ENCODE measurements at places on chromosomes 1 and 21. TPM values are rescaled to one million over a fixed set of nuclear protein-coding genes. Genes with fewer than 3 reads are reported as not detected.

- DNase-seq: no peak
These were observed 71.4 kb downstream of the CLIC6 start for GRCh38 chr21:34740198-34740597.

DNA sequence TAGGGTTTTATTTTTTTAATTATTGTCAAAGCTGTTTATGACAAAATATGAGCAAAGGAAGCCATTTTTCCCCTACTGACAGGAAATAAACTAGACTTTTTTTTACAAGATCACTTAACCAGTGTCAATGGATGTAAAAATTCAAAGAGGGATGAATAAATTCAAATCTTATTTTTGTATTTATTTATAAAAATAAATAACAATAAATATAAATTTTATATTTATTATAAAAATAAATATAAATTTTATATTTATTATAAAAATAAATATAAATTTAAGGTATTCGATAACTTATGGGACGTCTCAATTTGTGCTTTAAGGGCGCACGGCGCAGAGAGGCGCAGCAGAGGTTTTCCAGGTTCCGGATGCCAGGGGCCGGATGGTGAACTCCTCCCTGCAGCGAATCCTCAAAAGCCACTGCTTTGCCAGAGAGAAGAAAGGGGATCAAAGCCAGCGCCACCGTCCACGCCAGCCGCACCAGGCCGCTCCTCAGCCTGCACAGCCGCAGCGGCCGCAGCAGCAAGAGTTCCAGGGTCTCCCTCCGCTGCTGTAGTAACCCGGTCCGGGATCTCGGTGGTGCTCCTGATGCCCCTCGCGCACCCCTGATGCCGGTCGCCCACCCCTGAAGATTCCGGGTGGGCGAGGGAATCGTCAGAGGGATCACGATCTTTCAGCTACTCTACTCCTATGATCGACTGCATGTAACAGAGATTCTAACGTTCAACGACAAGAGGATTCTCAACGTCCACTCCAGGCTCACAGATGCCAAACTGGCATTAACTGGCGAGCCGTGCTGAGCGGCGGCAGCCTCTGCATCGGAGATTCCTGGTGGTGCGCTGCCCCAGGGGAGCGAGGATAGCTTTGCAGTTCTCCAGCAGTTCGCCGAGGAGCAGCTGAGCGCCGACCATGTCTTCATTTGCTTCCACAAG, 28.5 kb upstream of the RLF start:
- no peak for DNase-seq

GRCh38 chr1:88801575-88802208, 89.7 kb downstream of the GTF2B start:
- DNase-seq: no peak

DNA sequence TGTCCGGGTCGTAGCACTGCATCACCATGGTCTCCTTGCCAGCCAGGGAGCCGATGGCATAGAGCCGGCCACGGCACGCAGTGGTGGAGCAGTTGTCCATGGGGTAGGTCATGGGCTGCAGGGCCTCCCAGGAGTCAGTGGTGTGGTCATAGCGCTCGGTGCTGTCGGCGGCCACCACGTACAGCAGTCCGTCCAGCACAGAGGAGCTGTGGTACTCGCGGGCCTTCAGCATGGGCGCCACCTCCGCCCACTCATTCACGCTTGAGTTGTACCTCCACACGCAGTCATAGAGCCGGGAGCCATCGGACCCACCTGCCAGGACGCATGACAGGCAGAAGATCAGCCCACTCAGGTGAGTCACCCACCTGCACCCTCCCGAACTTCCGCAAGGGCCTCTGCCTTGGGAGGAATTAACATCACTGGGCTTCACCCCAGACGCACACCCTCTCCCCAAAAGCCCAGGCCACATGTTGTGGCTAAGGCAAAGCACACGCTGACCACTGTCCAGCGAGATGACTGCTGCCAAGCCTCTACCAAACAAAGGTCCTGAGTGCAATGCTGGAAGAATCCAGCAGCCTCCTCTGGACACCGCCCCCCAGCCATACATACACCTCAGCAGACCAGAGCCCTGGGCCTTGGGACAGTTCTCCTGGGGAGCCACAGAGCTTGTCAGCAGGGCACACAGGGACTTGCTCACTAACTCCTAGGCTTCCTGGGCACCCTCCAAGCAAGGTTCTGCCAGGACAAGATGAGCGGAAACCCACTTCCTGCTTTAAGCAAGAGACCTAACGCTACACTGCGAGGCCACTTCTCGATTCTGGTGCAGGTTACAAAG, 3.3 kb downstream of the KLHL21 start:
- DNase-seq: no peak

- no peak for DNase-seq
These were observed 761.7 kb downstream of the ADGRL2 start for GRCh38 chr1:82562448-82562847.

- DNase-seq: peak; percentile 50
These were observed 6.2 kb downstream of the RASSF5 start for GRCh38 chr1:206513312-206514111.

DNA sequence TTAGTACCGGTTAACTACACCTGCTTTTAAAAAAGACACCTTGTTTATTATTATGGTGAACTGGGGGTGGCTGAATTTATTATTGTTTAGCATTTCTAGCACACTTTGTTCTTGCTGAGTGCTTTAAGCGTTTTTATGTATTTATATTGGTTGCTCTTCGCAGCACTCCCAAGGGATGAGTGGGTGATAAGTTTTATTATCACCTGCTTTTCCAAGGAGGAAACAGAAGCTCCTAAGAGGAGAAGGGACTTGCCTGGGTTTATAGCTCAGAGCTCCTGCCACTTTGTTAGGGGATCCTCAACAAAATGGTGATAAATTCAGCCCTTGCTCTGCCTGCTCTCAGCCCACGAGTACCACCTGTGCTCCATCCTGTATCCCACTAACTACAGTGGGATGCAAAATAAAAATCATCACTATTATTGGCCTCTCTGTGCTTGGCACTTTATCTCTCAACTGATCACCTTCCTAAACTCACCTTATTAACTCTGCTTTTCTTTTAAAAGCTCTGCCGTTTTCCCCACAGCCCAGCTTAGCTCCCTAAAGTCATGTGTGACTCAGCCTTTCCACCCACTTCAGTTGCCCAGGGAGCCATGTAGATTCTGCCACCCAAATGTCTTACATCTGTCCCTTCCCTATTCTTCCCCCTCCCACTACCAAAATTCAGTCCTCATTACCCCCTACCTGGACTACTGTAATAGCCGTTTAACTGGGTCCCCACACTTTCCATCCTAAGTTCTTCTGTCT, 44.5 kb downstream of the BCL9 start:
- no peak for DNase-seq

GRCh38 chr1:29901624-29902325, 665.5 kb downstream of the PTPRU start:
- no peak for DNase-seq

DNA sequence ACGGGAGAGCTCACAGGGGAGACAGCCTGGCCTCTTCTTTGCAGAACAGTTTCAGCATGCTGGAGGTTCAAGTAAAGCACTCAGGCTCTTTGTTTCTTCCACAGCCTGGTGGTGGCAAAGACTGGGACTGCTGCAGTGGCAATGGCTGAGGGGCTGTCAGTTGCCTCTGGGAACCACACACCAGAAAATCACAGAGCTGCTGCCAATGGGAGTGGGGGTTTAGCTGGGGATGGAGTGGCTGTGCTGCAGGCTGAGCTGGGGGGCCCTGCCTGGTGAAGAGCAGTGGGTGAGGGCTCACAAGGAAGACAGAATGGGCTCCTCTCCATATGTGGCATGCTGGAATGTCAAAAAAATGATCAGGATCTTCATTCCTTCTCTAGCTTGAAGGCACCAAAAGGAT, 25.6 kb upstream of the PTGFR start:
- no peak for DNase-seq

DNA sequence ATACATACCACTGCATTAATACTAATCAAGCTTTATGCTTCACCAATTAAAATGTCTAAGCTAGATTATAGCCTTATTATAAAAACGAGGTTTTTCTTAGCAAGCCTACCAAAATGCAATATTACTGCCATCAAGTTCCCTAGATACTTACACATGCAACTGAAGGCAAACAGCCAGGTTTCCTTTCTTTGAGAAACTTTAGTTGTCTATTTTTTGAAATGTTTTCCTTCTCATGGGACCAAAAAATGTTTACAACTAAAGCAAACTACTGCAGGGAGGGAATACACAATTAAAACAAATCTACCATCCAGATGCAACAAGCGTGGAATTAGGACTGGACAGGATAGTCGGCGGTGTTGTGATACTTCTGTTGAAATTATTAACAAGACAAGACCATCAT, 1.3 kb downstream of the ZNF644 start:
- no peak for DNase-seq

GRCh38 chr21:44576025-44576420, 2.5 kb downstream of the KRTAP10-4 start:
- DNase-seq: no peak

DNA sequence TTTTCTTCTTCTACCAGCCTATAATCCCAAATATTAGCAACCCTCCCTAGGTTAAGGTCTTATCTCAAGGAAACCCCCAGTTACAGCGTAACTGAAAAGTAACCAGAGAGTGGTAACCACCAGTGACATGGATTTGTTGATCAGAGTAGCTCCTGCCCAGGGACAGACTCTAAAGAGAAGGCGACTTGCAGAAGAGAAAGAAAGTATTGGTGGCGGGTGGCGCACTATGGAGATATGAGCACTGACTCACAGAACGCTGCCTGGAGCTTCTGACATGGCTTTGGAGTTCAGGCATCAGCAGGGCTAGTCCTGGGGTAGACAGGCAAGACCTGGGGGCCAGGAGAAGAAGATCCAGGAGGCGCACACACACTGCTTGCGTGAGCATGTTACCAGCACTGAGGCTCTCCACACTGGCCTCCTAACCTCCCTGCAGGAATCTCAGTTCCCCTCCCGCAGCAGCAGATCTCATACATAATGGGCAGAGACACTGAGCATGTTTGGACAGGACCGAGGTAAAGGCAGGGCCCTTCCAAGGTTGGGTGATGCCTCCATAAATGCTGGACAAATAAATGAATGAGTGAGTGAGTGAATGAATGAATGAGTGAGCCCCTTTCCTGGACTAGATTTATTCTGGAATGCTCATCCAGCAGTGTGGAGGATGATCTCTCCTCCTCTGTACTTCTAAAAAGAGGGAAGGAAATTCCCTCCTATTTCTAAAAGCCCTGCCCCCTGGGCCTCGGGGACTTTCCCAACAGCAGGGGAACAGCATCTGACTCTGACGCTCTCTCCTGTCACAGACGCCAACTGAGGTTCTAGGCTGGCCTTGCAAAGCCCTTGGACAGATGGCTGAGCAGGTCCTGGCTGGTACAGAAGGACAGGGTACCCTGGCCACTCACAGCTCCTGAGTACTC, 175.5 kb downstream of the CLIC6 start:
- peak; percentile 33 for DNase-seq

GRCh38 chr1:234565132-234565531, 44.8 kb downstream of the IRF2BP2 start:
- DNase-seq: no peak

- DNase-seq: no peak
These were observed 9.3 kb downstream of the PODN start for GRCh38 chr1:53071167-53071865.

DNA sequence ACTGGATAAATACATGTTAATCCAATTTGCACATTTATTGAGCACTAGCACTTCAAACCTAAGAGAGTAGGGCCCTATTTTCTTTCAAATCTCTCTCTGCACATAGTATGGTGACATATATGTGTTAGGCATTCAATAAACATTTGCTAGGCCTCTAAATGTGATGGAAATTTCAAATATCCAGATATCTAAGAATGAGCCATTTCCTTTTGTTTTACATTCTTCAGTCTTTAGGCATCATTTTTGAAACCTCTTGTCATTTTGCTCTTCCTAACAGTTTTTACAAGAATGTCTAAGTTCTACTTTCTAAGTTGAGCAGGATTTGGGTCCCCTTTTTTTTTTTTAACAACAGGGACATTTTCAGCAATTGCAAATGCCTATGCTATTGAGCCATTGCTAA, 395.7 kb upstream of the ST6GALNAC5 start:
- no peak for DNase-seq

DNA sequence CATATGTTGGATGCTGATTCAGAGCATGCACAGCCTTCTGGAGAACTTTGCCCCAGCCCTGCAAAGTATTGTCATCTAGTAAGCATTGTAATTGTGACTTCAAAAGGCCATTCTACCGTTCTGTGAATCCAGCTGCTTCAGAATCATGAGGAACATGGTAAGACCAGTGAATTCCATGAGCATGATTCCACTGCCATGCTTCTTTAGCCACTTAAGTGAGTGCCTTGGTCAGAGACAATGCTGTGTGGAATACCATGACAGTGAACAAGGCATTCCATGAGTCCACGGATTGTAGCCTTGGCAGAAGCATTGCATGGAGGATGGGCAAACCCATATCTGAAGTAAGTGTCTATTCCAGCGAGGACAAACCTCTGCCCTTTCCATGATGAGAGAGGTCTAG, 123.7 kb downstream of the S1PR1 start:
- DNase-seq: no peak

Gene MROH9
- not detected for total RNA-seq

Gene KIF2C
- 1.6 TPM for total RNA-seq

Gene PROK1
- 0.40 TPM for total RNA-seq

Gene CACNA1S
- total RNA-seq: not detected

Gene HCRTR1
- total RNA-seq: not detected

Gene VANGL2
- 6.5 TPM for total RNA-seq
